ENCODE measurements at places on chromosomes 4 and X. TPM values are rescaled to one million over a fixed set of nuclear protein-coding genes. Genes with fewer than 3 reads are reported as not detected.
A peak's percentile ranks its signal among the peaks of the same experiment; 100 is the strongest.

DNA sequence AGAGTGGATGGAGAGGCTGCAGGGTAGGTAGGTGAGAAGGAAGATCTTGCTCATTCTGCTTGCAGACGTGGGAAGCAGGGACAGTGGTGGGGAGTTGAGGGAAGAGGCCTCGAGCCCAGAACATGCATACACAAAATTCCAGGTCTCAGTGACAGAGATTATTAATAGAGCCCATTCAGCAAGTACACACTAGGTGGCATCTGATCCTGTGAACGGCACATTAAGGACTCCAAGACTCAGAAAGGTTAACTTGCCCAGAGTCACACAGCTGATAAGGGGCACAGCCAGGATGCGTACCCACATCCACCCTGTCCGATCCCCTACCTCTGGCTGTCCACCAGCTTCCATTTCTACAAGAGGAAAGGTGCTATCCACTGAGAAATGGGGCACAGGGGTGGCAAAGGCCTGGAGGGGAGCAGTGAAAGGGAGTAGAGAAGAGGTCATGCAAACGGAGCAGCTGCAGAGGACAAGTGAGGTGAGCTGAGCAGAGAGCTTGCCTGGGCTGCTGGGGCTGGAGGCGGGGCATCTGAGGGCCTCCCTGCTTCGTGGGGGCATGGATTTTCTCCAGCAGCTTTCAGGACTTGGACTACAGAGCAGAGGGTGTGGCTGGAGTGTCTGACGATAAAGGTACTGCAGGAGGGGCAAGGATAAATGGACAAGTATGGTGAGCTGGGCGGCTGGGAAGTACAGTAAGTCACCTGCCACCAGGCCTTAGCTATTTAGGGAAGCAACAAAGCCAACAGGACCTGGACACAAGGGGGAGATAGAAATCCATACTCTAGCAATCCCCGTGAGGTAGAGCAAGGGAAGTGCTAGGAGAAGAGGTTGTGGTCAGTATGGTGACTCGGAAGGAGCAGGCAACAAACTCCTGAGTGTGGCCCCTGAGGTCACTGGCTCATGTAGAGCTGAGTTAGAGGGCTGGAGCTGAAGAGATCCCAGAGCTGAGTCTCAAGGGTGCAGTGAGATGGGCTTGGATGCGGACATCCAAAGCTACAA is 11.2 kb downstream of the IDS start:
- no peak for DNase-seq

DNA sequence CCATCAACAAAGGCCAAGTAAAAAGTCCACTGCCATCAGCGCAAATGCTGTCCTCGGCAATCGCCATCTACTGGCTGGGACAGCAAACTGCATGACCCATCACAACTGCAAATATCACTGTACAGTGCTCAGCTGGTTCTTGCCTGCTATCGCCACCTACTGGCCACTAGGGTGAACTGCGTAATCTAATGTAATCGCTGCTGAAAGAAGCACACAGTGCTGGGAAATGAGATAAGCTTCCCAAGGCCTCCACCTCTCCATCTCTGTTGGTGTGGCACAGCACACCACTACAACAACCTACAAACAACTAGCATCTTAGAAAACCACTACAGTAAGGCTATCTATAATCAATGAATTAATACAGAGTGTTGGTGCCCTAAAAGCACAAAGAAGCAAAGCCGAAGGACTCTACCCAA is 298.3 kb downstream of the TEX13A start:
- peak; percentile 44 for DNase-seq

DNA sequence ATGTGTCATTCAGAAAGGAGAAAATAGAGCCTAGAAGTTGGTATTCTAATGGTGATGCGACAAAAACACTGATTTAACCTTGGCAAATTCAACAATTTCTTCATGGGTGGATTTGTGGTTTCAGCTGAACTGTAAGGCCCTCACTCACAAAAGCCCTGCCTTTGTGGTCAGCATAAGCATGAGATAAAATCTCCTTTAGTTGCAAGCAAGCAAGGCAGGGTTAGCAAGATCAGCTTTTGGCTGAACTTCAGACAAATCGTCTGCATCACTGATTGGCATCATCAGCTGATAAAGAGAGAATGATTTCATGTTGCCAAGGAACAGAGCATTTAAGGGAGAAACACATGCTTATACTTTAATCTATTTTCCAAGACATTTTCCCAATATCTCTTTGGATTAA is 2582.2 kb downstream of the PCDH7 start:
- DNase-seq: no peak

GRCh38 chr4:126957987-126958386 is 674.8 kb upstream of the INTU start:
- no peak for DNase-seq

GRCh38 chr4:107824350-107825071 is at the start of gene SGMS2:
Gene SGMS2 (plus strand): TSS chr4:107824932. CDS start chr4:107895554, 70,622 bp downstream.
- DNase-seq: peak; percentile 49

Gene KCTD8
- not detected for total RNA-seq

Gene XAGE2
- not detected for total RNA-seq

Gene BST1
- total RNA-seq: 0.78 TPM

Gene SLC2A9
- 1.6 TPM for total RNA-seq

Gene TMA16
- 27.3 TPM for total RNA-seq

Gene PRDM8
- total RNA-seq: 8.2 TPM

Measured in activated naive CD8-positive, alpha-beta T cell treated with anti-CD3 and anti-CD28 coated beads, Interleukin-2, amount 10 ng/mL, durations not matched to agents 7 days and 5 days (primary cell).